ENCODE measurements at places on chromosomes 2 and 18.
A peak's percentile ranks its signal among the peaks of the same experiment; 100 is the strongest.

DNA sequence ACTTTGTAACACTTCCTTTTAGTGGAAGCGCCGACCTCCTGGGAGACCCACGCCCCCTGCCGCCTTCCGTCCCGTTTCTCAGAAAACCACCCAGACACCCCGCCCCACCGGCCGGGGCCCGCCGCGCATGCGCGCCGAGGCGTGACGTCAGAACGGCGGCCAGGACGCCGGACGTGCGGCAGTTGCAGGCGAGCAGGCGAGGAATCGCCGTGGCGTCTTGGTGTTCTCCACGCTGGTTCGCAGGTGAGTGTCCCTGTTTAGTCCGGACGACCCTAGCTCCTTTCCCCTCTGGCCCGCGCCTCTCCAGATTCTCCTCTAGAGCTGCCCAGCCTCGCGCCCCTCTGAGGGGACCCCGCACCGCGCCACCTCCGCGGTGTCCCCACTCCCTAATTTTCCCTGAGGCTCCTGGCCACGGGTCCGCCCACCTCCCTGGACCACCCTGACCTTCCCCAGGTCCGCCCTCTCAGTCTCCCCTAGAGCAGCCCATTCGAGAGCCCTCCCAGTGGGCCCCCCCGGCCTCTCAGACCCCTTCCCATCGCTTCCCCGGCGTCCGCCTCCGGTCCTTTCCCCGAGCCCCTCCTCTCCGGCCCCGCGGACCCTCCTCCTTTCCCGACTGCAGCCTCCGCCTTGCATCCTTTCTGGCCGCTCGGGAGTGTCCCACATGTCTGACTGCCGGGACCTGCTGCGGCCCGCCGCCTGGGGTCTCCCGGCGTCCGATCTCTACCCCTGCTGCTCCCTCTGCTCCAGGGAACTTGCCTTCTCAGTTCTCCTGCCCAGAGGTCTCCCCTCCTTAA is at the start of gene PLEKHB2:
Gene PLEKHB2 (plus strand): TSS at position 181 of the 794 bp plus-strand sequence. CDS start 15,606 bp downstream, outside the sequence.
- DNase-seq, result peak; percentile 98

GRCh38 chr18:45336448-45336847 is 278.8 kb upstream of the SLC14A2 start:
- DNase-seq, result no peak

DNA sequence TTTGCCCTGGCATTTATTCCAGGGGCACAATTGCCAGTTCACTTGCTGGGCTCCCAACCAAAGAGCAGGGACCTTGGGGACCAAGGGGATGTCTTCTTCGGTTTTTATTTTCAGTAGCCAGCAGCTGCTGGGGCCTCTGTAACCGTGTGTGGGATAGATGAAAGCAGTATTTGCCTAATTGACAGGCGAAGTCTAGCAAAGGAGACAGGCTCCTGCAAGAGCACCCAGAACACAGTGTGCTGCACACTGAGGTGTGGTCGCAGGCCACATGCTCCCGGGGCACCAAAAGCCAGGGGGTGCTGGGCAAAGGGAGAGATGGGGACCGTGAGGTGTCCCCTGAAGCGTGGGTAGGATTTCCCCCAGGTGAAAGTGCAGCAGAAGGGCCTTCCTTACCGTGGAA is 5.3 kb downstream of the SAG start:
- no peak for DNase-seq

DNA sequence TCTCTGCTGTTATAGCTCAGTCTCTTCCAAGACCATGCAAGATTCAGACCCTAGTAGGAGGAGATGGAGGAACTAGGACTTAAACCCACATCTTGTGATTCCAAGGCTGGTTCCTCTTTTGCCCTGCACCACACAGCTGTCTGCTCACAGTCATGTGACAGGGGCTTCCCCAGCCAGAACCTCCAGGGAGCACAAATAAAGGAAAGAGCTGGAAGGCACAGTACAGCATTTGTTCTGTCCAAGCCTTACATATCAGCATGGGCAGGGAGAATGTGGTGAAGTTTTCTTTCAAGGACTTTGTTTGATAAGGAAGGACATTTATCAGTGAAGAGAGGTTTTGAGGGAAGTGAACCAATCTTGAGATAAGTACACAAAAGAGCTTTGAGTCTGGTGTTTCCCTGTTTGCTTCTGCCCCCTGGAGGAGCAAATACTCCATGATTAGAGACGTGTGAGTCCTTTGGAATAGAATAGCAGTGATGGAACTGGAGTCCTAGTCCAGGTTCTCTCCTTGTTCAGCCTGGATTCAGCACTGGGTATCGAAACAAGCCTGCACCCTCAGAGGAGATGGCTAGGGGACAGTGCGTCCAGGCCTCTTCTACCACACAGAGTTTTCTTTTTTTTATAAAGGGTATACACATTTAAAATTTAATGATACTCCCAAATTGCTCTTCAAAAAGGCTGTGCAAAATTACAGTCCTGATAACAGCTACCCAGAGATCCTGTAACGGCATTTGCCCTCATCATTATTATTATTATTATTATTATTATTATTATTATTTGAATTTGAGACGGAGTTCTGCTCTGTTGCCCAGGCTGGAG is 24.6 kb upstream of the CASP10 start:
- DNase-seq, result peak; percentile 67

DNA sequence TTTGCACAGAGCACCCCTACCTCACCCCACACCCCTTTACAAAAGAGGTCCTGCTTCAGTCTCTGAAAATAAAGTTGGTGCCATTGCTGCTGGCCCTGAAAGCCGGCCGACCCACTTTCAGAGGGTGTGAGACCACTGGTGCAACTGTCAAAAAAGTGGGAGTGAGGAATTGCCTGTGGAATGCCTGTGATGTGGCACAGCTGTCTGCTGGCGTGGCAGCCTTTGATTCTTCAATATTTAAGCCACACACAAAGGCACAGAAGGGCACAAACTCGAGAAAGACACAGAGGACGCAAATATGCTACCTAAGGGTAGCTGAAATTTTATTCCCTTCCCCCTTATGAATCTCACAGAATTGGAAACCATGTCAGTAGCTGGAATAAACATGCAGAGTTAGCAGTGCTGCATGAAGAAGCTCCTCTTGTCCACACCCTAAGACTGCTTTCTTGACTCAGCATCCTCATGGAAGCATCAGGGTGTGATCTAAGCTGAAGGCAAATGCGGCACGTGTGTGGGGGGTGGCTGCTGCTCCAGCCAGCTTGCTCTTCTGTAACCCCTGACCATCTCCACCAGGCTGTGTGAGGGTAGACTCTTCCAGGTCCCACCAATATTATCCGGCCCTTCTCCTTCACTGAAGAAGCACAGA is 92.3 kb downstream of the CELF4 start:
- DNase-seq, result no peak

DNA sequence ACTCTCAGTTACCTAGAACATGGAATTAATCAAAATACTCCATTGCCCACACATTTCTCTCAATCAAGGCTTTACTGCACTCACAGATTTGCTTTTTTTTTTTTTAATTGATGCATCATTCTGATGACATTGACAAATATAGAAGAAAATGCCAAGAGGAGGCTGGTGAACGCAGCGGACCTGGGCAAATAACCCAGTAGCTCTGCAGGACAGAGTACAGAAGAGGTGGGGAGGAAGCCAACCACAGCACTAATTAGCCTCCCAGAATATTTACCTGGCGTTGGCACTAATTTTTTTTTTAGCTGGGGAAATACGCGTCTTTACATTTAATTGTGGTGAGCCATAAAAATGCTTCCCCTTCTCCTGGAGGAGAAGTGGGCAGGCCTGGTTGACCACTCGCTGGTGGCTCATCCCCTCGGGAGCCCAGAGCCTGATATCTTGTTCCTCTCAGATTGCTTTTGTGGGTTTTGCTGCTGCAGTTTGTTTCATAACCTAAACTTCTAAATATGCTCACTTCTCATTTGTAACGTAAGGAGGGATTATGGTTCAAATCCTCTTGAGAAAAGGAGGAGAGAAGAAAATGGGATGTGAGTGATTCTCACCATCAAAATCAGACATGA is 165.8 kb upstream of the EPB41L3 start:
- no peak for DNase-seq

- peak; percentile 42 for DNase-seq
These were observed 57.8 kb upstream of the RGPD5 start for GRCh38 chr2:109736177-109736827.

DNA sequence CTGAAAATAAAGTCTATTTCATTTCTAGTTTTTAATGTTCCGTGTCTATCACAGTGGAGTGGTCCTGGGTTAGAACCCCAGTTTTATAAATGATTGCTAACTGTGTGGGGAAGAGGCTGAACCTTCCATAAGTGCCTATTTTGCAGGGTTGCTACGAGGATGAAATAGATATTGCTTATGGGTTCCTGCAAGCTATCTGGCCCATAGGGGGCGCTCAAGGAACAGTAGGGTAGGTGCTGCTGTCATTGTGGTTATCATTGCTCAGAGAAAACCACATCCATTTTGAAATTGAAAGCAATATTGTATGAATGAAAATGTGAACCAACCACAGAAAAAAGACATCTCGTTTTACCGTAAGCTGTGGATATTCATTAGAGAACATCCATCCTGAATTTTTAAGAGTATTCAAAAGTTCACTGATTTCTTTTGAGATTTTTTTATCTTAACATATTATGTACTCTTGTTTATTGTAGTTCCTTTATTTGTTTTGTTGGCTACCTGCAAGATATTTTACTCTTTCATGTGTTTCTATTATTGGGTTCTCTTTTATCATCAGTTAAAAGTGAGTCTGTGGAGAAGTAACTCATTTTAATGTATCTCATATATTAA is 261.6 kb downstream of the NAPG start:
- peak; percentile 46 for DNase-seq

GRCh38 chr2:130796290-130796689 is 40.4 kb upstream of the ARHGEF4 start:
- DNase-seq, result peak; percentile 70

- no peak for DNase-seq
These were observed 440.9 kb downstream of the ZNF516 start for GRCh38 chr18:76054156-76054555.

- peak; percentile 95 for DNase-seq
These were observed 13.0 kb upstream of the FAHD2A start for GRCh38 chr2:95389245-95390119.

DNA sequence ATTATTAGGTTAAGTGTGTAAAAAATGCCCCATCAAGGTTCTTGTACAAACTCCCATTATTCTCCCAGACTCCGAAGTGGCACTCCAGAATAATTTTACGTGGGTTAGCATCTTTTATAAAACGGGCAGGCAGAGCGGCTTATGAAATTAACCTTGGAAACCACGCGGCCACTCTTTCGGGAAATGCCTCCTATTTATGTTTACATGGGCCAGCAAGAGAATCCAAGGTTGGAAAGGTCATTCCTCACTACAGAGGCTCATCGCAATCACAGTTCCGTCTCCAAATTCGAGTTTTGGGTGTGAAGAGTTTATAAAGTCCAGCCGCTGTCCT is 1.2 kb upstream of the IMPA2 start:
- no peak for DNase-seq

- no peak for DNase-seq
These were observed 66.0 kb upstream of the HAAO start for GRCh38 chr2:42858140-42859005.

DNA sequence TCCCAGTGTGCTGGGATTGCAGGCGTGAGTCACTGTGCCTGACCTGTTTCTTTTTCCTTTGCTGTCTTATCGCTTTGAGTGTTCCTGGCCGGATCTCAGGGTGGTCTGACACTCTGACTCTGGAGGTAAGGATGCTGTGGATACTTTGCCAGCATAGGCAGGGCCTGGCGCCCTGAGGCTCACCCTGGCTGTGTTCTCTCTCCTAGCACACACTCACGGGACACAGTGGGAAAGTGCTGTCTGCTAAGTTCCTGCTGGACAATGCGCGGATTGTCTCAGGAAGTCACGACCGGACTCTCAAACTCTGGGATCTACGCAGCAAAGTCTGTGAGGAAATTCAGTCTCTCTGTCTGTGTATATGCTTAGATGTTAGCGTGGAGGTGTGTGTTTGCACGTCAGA is 18.0 kb upstream of the SAG start:
- no peak for DNase-seq

GRCh38 chr2:16219292-16219975 is 279.1 kb downstream of the MYCN start:
- DNase-seq, result no peak

GRCh38 chr2:3169106-3169870 is 208.3 kb downstream of the EIPR1 start:
- DNase-seq, result peak; percentile 50

DNA sequence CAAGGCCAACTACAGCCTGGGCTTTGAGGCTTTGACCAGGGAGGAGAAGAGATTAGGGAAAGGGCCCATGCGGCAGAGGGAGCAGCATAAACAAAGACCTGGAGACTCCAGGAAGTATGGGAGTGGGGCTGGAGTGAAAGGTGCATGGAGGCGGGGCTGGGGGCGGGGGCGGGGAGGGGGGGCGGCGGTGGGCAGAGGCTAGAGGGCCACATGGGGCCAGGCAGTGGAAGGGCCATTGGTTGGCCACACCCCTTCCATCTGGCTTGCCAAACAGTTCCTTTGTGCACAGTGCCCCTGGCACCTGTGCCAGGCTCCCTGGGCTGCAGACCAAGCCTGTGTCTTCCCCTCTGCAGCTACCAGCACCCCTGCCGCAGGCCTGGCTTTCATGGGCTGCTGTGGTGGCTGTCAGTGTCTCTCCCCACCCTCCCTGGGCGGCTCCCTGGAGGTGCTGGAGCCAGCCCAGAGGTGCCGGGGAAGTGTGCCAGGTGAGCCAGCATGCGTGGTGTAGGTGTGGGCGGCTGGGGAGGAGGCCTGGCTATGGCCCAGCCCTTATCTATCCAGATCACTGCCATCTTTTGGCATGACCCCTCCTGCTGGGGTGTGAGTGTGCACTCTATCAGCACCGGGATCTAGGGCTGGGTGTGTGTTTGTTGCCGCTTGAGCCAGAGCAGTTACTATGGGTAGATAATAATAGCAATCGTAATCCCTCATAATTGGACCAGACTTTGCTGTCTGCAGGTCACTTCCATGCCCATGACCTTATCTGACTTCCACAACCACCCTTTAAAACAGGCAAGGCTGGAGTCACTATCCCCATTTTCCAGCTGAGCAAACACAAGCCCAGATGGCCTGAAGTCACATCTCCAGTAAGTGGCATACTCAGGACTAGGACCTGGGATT is 30.5 kb downstream of the DNMT3A start:
- DNase-seq, result peak; percentile 95

- DNase-seq, result no peak
These were observed 208.6 kb downstream of the SMAD2 start for GRCh38 chr18:47721876-47722275.

- no peak for DNase-seq
These were observed 19.2 kb downstream of the ABI2 start for GRCh38 chr2:203347375-203347774.

DNA sequence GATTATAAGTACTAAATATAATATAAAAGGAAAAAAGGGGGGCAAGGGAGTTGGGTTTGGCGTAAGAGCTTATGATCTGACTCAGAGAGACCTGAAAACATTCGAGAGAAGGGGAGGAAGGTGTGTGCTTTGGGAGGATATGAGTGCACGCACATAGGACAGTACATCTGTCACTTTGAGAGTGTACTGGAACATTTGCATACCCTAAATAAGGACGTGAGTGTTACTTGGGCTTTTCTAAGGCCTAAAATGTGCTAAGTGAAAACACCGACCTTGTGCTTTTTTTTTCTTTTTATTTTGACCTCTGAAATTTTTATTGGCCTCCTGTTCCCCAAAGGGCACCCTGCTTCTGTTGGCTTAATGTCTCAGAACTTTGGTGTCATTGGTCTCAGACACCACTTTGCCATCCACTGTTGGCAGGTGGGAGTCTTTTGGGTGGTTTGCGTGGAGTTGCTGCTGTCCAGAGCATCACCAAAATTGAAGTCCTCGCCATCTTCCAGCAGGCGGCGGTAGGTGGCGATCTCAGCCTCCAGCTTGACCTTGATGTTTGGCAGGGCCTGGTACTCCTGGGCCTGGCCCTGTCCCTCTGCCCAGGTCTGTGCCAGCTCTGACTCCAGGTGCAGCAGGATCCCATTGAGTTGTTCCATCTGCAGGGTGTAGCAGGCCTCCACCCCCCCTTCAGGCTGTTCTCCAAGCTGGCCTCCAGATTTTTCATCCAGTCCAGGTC is 57.7 kb downstream of the CD28 start:
- DNase-seq, result no peak
